Sigmoid colon (tissue), 7 donors: ENCODE measurements at places on chromosomes 6 and 20. TPM values are rescaled to one million over a fixed set of nuclear protein-coding genes. Genes with fewer than 3 reads are reported as not detected.

Gene ZMYND8
- total RNA-seq = 30.8 TPM

DNA sequence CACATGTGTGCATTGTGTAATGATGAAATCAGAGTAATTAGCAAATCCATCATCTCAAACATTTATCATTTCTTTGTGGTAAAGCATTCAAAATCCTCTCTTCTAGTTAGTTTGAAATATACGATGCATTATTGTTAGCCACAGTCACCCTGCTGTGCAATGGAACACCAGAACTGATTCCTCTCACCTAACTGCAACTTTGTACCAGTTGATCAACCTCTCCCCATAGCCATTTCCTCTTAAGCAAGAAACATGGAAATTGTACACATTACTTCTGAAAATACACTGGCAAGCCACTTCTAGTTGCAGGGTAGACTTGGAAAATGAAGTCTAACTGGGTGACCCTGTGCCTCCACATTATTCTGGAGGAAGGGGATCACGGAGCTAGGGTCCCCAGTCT is 58.1 kb upstream of the ESR1 start:
- no peak for DNase-seq

Gene RAD21L1
- not detected for total RNA-seq

Gene TBXT
- not detected for total RNA-seq

- DNase-seq = no peak
These were observed 233.0 kb downstream of the GMPR start for GRCh38 chr6:16471222-16471909.

Gene C20orf204
- 1.1 TPM for total RNA-seq

DNA sequence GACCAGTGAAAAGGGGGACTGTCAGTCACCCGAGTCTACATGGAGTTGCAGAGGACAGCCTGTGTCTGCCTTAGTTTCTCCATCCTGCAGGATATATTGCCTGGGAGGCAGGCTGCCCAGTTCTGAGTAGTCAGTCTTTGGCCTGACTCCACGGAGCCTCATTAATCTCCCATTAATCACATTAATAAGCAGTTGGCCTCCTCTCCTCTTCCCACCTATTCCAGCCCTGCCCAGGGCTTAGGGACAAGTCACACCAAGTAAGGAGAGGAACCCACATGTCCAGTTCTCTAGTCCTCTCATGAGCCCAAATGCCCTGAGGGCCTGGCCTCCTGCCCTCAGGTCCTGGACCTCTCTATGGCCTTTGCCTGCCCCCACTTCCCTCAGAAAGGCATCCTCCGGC is 1.3 kb upstream of the MUCL3 start:
- DNase-seq = no peak

DNA sequence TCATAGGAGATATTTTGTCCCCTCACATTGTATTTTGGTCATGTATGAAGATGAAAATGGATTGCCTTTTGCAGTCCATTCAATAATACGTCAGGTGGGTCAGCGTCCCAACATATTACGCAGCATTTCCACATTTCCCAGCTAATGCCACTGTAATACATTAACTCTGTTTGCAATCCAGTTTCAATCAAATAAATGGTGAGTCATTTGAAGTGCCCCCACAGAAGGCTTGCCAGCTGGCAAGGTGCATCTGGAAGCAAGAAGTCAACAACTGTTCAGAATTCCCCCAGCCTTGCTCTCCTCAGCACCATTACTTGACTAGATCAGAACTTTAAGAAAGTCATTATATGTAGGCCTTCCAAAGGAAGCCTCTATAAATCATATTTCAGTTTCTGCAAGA is 50.4 kb downstream of the PHACTR1 start:
- DNase-seq = no peak

DNA sequence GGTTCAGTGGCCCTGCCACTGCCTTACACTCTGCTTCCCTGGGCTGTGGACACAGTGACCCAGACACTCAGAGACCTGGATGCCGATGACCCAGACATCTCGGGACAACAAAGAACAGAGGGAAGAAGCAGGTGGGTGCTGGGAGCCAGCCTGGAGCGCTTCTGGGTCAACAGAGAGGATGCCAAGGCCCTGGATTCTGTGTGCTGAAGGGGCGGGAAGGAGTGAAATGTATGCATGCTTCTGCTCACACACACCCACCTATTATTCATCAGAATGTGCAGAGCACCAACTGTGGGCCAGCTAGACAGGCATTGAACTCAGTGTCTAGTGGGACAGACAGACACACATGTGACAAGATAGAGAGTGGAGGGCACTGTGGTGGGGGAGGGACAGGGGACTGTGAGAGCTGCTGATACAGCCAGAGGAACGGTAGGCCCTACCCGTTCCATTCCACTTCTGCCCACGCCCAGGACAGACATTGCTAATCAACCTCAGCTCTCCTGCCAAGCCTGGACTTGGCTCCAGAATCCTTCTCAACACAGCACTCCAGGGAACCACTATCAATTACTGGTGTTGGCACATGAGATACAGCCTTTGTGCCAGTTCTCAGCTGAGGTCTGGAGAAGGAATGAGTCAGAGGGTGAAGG is 20.2 kb downstream of the KCNK15 start:
- no peak for DNase-seq

Gene KLHDC3
- total RNA-seq = 68.4 TPM

DNA sequence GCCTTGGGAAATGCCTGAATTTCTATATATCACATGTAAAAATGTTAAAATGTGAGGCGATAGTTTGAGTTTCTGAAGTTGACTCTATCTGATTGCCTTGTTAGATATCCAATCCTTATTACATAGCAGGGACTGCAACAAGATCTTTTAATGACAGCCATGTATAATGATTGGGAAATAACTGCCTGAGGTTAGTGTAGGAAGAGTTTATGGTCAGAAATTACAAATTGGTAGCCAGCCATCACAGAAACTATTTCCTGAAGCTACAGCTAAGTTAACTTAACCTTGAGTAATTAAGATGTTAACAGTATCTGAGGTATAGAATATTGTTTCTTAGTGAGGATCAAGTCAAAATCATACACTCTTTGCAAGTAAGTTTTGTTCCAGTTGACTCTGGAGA is 41.0 kb downstream of the AKIRIN2 start:
- no peak for DNase-seq

DNA sequence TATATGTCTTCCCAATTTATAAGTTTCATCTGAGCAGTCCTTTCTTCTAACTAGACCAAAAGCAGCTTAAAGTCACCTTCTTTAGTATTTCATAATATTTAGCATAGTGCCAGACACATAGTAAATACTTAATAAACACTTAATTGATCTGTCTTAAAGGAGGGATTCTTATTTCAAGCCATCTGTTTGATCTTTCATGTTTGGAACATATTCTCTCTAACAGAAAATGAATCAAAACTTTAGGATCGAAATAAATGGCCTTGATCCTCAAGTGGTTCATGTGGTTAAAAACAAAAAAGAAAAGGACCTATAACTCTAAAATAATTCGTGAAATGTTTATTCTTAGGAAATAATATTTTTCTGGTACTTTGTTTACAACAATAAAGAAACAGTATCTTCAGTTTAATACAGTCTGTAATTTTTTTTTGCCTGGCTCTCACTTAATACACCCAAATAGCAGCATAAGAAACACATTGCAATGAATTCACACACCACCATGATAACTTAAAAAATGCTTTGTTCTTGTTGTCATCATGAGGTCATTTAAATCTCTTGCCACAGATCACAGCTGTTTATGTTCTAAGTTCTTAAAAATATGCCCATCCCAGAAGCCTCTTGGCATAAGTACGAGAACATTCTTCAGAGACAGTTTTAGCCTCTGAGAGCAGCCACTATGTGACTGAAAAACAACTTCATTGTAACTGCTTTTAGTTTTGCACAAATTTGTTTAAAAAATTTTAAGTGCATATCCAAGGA is 48.1 kb downstream of the ESF1 start:
- no peak for DNase-seq

DNA sequence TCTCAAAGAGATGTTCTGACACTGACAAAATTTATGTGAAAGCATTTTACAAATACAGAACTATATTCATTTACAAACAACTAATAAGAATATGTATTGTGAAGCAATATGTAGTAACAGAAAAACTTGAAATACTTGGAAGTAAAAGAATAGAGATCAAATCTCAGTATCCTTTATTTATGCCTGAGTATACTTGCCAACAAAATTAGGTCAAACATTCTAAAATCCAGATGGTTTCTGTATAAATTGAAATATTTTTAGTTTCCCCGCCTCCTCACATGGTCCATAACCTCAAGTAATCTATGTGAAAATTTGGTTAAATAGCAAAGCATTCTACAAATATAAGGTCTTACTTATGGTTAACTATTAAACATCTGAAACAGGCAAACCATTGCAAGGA is 545.4 kb downstream of the EYS start:
- DNase-seq = no peak

Gene LRP11
- total RNA-seq = 17.8 TPM

- DNase-seq = no peak
These were observed 23.5 kb upstream of the LY86 start for GRCh38 chr6:6565069-6565468.

GRCh38 chr6:108091288-108091687 is 16.7 kb upstream of the OSTM1 start:
- DNase-seq = no peak

DNA sequence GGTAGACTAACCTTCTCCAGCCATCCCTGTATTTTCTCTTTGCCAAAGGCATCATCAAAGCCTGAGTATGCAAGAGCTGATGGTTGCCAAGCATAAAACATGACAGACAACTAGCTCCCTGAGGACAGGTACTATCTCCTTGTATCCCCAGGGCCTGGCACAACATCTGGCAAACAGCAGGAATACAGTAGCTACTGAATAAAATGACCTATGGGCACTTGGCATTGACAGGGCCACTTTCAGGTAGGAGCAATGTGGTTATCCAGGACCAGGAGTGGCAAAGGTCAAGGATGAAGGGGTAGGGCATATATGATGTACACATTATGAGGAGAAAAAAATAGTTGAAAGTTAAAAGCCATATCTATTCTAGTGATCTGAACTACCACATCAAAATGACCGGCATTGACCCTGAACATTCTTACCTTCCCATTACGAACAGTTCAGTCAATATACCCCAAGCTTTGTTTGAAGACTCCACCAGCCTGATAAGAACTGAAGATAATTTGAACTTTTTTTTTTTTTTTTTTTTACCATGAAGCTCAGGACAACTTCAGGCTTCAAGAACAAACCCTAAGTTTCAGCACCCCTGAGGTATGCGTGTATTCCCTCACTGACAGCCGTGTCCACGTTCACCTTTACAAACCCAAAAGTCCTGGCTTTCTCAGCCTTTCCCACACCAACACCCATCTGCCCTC is 12.3 kb downstream of the ABHD12 start:
- DNase-seq = no peak

GRCh38 chr20:23079926-23080325 is 6.2 kb downstream of the CD93 start:
- no peak for DNase-seq

DNA sequence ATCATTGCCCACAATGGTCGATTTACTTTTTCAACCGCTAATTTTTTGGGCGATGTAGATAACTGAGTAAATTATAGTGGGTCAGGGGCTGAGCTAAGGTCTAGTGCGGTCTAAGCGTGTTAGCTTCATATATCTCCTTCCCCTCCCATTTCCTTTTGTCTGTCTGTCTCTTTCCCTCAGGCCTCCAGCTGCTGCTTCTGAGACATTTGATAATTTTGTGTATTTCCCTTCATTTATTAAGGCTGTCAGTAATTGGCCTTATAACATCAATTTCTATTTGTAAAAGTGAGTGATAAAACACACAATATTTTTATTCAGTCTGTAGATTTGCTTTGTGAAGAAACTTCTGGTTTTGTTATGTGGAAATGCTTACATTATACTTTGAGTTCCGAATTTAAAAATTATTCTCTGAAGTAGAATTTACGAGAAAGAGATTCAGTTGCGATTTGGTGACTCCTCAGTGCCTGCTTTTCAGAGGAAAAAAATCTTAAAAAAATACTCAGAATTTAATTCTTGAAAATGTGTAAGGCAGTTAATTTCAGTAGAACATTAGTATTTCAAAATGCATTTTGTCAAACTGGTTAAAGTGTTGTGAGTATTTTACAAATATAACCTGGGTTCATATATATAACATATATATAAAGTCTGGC is 1.4 kb downstream of the TMEM170B start:
- no peak for DNase-seq

GRCh38 chr20:58064411-58065010 is 163.9 kb downstream of the ANKRD60 start:
- DNase-seq = no peak

DNA sequence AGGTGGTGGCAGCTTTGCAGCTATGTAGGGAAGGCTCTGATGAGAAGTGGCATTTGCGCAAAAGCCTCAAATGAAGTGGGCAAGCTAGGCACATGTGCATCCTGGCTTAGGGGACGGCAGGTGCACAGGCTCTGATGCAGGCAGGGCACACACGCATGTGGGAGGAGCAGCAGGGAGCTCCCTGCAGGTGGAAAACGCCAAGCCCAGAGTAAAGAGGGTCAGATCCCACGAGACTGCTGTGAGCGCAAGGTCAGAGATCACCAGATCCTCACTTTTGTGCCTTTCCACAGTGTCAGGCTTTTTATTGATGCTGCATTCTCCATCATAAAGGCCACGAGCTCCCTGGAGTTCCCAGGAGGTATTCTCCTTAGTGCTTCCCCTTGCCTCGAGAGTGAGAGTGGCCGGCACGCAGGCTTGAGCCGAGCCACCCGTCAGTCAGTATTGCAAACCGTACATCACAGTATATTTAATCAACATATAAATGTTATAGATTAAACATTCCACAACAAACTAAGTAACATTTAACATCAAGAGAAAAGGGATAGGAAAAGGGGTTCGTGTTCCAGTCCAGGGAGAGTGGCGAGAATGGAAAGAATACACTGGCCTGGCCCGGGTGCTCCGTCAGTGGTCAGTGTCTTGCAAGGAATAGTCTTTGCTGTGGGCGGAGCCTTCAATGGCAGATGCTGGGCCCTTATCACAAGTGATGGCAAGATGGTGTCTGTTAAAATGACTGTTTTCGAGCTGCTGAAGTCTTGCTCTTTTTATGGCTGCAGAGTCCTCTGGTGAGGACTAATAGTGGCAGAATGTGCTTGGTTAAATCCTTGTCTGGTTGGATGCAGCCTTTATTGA is 109.4 kb downstream of the SYNDIG1 start:
- no peak for DNase-seq

Gene LPA
- not detected for total RNA-seq

DNA sequence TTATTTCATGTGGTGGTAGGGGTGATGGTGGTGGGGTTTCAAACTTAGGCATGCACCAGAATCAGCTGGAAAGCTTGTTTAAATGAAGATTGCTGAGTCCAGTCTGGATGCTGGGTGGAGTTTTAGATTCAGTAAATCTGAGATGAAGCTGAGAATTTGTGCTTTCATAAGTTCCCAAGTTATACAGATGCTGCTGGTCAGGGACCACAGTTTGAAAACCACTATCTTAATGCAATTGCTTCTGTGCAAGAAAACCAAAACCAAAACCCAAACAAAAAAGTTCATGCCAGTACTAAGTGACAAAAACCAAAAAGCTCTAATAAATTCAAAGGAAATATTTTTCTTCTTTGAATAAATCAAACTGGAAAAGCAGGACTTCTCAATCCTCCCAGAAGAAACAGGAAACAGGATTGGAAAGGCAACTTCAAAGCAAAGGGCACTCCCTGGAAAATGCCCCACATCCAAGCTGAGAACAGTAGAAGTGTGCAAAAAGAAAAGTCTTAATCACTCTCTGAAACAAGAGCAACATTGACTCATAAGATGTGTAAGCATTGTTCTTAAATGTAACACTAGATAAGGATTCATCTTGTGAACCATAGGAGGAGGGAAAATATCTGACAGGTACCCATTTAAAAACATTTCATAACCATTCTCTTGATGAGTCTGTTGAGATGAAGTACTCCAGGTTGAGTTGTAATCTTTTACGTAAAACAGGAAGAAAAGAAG is 481.5 kb upstream of the HSF2 start:
- no peak for DNase-seq

Gene BPI
- 0.99 TPM for total RNA-seq

Gene VGLL2
- not detected for total RNA-seq
